ENCODE measurements at places on chromosomes 11 and 22.

DNA sequence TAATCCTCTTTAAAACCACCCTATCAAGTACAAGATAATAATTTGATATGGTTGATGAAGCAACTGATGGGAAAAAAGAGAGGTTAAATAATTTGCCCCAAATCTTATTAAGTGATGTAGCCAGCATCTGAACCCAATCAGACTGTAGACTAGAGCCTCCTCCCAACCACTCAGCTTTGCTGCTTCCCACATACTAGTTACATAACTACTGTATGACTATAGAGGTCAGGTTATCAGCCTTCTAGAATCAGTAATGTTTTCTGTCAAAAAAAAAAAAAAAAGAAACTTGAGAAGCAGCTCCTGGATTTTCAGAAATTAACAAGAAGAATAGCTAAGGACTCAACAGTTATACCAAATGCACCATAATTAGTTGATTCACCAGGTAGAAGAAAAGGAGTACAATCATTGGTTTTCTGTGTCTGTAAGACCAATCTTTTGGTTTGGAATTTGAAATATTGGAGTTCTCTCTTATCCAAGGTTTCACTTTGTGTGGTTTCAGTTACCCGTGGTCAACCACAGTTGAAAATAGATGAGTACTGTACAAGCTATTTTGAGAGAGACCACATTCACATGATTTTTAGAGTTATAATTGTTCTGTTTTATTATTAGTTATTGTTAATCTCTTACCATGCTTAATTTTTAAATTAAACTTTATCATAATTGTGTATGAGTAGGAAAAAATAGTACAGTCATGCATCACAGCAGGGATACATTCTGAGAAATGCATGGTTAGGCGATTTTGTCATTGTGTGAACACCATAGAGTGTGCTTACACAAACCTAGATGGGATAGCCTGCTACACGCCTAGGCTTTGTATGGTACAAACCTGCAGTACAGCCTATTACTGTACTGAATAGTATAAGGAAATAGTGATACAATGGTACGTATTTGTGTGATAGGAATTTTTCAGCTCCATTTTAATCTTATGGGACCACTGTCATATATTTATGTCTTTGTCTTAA is 72.2 kb downstream of the PDHX start:
- DNase-seq = no peak

GRCh38 chr11:46527591-46528130 is 66.2 kb downstream of the AMBRA1 start:
- no peak for DNase-seq

DNA sequence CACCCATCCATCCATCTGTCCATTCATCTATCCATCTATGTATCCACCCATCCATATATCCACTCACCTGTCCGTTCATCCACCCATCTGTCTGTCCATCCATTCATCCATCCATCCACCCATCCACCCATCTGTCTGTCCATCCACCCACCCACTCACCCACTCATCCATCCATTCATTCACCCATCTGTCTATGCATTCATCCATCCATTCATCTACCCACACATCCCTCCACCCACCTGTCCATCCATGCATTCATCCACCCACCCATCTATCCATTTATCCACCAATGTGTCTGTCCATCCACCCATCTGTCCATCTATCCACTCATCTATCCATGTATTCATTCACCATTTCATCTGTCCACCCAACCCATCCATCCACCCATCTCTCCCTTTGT is 33.3 kb downstream of the NADSYN1 start:
- no peak for DNase-seq

- no peak for DNase-seq
Measured at GRCh38 chr11:111635706-111636045, 33.4 kb downstream of the SIK2 start.

- no peak for DNase-seq
Measured at GRCh38 chr11:35157814-35158700, 19.1 kb downstream of the CD44 start.

DNA sequence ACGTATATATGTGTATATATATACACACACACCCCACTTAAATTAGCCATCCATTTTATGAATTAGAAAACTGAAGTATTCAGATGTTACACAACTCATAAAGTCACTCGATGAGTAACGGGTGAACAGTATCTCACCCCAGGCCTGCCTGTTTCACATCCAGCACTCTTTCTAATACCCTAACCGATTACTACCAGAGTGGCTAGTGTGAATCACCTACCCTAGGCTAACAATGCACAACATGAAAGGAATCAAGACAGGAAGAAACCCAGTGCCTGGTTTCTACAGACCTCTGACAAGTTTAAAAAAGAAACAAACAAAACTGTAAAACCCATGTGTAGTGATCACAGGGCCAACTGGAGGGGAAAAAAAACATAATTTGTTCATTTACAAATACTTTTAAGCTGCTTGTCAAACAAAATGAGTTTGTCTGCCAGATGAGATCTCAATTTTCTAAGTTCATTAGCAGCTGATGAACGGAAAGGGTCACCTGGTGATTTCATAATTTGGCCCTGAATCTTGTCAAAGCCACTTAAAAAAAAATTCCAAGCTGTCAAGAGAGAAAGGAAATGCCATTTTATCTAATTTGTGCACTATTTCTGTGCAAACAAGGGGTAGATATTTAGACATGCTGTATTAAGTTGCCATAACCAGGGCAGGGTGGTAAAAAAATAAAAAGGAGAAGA is 134.8 kb downstream of the LARGE1 start:
- no peak for DNase-seq

DNA sequence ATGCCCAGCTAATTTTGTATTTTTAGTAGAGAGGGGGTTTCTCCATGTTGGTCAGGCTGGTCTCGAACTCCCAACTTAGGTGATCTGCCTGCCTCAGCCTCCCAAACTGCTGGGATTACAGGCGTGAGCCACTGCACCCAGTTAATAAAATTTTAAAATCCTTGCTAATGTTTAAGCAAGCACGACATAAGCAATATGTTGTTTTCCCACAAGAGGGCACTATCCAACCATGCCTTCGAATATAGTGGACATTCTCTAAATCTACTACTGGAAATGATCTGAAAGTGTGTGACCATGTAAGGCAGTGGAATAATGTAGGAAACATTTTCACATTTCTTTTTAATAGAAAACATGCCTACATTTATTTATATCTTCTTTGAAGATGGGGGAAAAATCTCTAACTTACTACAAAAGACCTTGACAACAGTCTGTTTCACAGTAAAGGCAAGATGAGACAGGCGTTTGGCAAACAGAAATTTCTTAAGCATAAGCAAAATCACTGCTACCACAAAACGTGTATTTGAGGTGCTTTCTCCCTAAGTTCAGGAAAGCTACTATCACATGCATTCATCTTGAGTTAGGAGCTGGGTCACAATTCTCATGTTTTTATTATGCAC is 38.2 kb downstream of the PITPNB start:
- DNase-seq = no peak

- DNase-seq = no peak
Measured at GRCh38 chr22:27068121-27068520, 410.7 kb downstream of the MIAT start.

GRCh38 chr11:133828871-133829270 is 16.4 kb downstream of the SPATA19 start:
- DNase-seq = no peak

DNA sequence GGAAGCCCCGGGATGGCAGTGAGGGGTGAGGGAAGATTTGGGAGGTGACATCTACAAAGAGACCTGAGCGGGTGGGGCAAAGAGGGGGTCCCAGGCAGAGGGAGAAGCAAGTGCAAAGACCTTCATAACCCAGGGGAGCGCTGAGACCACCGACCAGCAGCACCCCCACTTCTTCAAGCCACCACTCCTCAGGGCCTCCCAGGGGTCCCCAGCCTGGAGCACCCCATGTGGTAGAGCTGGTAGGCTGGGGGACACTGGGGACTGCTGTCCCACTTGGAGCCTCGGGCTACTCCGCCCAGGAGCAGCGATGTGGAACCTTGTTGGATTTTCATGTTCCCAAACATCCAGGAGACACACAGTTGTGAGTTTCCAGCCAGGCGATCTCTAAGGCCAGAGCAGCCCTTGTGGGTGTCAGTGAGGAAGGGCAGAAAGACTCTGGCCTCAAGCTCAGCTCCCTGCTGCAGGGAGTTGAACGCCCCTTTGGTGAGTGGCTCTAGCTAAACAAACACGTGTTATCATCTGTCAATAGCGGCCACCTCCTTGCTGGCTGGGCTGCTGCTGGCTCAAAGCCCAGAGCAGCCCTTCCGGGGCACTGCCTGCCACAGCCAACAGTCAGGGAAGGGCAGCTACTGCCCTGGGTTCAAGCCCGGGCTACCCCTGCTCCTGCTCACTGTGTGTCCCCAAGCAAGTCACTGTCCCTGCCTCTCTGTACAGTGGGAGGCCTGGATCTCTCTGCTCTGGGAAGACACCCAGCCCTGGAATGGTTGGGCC is 25.7 kb upstream of the CHKA start:
- DNase-seq = no peak

- no peak for DNase-seq
Measured at GRCh38 chr22:32700191-32700882, 101.2 kb upstream of the TIMP3 start.

DNA sequence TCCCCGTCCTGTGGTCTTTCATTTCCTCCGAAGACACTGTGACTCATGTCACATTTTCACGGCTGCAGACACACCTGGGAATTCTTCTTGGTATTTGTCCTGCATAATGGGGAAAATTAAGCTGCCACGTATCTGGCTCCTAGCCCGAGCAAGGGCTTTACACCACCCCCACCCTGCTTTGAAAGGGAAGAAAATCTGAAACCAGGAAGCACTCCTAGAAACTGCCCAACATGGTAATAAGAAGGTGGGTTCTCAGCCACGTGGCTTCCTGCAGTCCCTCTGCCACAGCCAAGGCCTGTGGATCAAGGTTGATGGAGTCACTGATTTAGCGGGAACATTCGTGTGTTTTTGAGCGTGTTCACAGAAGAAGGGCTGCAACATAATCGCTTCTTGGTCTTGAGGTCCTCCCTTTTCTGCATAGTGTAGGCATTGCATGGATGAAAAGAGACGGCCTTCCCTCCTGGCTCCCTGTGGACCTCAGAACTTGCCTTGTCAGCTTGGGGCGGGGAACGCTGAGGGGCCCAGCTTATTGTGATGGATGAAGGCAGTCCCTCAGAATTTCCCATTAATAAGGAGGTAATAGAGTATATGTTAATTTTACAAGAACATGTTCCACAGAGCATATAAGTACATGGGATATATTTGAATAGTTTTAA is 292.0 kb downstream of the NTM start:
- no peak for DNase-seq

GRCh38 chr11:66232769-66233168 is 35.7 kb upstream of the RAB1B start:
- no peak for DNase-seq

GRCh38 chr11:57917632-57918031 is 106.0 kb upstream of the OR9Q1 start:
- DNase-seq = no peak

DNA sequence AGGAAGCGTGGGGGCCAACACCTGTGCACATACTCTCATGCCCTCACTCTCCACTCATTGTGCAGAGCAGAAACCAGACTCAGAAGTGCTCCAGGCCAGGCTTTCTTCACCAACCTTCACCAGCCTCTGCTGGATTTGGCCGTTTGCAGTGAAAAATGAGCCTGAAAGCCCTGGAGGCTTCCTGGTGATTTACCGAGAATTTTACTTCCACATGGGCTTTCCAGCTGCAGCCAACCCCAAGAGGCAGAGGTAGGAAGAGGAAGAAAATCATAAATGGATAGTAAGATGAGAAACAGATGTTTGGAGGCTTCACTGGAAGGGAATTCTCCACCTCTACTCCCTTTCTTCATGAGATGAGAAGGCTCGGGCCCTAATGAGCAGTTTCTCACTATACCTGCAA is 155.4 kb downstream of the ETS1 start:
- DNase-seq = no peak

DNA sequence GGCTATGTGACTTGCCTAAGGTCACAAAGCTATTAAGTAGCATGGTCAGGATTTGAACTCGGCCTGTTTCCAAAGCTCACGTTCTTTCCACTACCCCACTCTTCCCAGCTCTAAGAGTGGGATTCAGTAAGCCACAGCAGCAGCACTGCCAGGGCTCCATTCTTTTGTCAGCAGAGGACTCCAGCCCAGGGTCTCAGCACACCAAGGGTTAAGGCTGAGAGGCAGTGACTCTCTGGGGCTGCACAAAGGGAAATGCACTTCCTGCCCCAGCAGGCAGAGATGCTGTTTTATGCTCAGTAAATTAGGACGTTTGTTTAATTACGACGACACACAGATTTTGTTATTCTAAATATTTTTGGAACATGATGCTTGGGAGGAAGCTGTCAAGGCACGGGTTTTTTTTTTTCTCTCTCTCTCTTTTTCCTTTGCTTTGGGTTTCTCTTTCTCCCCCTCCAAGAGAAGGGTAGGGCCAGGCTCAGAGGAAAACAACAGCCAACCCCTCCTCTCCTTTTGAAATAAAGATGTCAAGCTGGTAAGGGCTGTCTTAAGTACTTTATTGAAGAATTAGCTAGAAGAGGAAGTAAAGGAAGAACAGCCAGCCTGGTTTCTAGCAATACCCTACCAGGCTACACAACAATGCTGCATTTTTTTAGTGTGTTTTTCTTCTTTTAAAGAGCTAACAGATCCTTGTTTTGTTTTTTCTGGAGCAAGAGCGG is 2.8 kb downstream of the MYH9 start:
- no peak for DNase-seq

DNA sequence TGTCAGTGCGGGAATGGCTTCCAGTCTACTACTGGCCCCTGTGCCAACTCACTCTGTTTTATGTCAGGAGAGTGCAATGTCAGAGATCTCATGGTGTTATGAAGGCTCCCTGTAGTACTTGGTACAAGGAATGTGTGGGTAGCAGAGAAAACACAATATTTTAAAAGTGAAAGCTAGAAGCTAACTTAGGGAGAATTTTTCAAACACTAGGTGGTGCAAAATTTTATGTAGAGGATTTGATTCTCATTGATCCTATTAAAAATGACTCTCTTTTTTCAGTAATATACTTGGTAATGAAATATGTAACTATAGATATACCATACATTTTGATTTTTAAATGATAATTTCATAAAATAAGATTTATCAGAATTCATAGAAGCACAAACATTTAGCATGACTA is 134.7 kb downstream of the JRKL start:
- DNase-seq = no peak

DNA sequence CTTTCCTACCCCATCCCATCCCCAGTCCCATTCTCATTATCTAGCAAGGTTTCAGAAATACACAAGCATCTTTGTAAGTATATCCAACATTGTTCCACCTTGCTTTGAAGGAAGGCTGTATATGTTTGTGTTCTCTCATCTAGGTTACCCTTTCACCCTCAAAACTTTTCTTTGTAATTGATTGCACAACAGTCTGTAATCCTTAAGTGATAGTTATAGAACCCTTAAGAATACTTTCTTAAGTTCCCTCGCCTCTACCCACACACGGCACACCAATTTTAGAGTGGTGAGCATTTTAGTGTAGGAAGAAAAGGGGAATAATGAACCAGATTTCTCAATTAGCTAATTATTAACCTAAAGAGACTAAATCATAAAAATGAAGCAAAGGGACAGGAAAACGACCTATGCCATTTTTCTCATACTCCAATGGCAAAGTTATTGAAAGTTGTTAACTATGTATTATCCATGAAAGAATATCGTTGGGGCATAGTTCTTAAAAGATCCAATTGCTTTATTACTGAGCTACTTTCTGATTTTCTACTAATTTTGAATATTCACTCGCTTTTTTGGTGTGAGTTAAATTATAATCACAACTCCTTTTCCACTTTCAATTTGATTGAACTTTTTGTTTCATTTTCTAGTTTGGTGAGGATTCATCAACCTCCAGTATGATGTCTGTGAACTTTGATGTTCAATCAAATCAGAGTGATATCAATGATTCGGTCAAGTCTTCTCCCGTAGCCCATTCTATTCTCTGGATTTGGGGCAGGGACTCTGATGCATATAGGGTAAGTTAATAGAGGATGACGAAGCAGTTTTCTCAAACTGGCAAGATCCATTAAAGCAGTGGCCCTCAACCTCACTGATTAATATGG is 44.9 kb downstream of the TTC17 start:
- DNase-seq = no peak

Measured in NCI-H187 treated with DMSO at 0.1 percent for 48 hours (cell line).